Suprapubic skin (tissue), 4 donors: ENCODE measurements at places on chromosomes 7 and 10. TPM values are rescaled to one million over a fixed set of nuclear protein-coding genes. Genes with fewer than 3 reads are reported as not detected.

GRCh38 chr7:101614098-101614938 is 14.8 kb downstream of the MYL10 start:
- no peaks in the 10 kb centered on the region for H3K36me3 ChIP-seq
- H3K27ac ChIP-seq = no peak overlapping the region
- no peak for DNase-seq
- H3K27me3 ChIP-seq = peaks cover 61% of the 10 kb centered on the region
- peaks cover 6% of the 10 kb centered on the region for H3K4me1 ChIP-seq
- H3K4me3 ChIP-seq = no peak overlapping the region

The TEX36 gene
- total RNA-seq = not detected

The HTR5A gene
- total RNA-seq = not detected

The TWIST1 gene
- total RNA-seq = 10.6 TPM
